Left kidney (tissue), 8 donors: ENCODE measurements at places on chromosomes 12 and 14.

GRCh38 chr14:99644723-99645544, at the start of gene HHIPL1:
TSS of gene HHIPL1 (plus strand) at chr14:99645129. CDS start at chr14:99645208, 79 bp downstream.
- no peak for DNase-seq

DNA sequence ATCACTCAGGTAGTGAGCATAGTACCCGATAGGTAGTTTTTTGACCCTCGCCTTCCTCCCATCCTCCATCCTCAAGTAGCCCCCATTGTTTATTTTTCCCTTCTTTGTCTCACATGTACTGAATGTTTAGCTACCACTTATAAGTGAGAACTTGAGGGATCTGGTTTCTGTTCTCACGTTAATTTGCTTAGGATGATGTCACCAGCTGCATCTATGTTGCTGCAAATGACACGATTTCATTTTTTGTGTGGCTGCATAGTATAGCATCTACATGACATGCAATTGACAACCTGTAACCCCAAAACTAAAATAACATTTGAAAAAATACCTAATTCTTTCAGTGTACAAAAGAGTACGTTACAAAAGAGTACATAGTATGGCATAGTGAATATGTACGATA, 254.0 kb upstream of the NOVA1 start:
- no peak for DNase-seq

DNA sequence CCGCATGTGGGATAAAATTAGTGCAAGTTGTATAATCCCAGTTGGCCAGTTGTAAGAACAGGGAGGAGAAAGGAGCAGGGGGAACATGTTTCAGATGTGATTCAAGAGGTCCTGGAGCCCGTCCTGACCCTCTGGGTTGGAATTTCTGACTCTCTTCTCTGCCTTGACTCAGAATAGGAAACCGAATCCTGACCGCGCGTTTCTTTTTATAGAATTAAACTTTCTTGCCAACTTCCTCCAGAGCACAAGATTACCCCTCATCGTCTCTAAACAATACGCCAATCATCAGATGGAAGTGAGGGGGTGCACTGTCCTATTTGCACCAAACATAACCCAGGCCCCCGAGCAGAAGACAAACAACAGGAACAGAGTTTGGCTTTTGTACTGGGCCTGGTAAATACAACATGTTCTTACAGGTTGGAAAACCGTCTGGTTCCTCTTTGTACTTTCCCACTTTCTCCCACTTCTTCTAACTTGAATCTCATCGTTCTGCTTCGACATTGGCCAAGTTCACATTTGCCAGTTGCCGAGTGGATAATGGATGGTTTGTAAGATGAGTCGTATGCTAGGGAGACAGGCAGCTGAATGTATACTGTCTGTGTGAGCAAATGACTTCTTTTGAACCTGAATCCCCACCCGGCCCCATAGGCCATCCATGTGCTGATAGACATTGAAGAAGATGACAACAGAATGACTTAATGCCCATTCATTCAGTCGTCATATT, 42.6 kb upstream of the MED13L start:
- no peak for DNase-seq

DNA sequence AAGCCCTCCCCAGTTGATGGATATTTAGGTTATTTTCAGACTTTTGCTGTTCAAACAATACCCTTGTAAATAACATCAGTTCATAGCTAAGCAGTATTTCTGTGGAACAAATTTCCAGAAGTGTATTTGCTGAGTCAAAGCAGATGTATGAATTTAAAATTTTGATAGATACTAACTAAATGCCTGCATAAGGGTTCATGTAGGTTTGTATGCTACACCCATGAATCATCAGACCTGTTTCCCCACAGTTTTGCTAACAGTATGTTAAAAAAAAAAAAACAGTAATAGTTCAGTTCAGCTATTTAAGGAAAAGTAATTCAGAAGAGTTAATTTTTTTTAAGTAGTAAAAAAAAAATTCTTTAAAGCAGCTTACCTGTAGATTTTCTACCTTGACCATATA, 236.1 kb upstream of the DIO2 start:
- no peak for DNase-seq

DNA sequence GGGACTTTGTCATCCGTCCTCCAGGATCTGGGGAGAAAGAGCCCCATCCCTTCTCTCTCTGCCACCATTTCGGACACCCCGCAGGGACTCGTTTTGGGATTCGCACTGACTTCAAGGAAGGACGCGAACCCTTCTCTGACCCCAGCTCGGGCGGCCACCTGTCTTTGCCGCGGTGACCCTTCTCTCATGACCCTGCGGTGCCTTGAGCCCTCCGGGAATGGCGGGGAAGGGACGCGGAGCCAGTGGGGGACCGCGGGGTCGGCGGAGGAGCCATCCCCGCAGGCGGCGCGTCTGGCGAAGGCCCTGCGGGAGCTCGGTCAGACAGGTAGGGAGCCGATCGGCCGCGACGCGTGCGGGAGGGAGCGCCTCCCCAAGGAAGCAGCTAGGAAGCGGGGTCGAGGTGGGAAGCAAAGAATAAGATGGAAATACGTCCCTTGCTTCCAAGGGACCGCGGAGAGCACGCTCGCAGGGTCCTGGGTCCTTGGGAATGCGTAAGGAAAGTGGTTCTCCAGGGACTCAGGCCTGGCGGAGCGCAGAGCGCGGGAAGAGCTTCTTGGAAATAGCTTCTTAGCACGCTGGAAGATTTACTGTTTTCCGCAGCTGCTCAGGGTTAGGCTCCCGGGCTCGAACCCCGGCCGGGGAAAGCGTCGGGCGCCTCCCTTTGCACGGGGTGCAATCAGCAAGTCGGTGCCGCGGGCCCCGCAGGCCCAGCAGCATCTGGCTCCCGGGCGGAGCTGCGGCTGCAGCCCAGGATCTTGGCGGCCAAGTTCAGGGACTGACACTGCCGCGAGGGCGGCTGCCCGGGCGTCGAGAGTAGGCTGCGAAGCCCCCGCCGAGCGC, 457 bp downstream of the SOCS2 start:
- DNase-seq, result no peak

- peak; percentile 48 for DNase-seq
Measured at GRCh38 chr14:85535991-85536832, 6.3 kb downstream of the FLRT2 start.

DNA sequence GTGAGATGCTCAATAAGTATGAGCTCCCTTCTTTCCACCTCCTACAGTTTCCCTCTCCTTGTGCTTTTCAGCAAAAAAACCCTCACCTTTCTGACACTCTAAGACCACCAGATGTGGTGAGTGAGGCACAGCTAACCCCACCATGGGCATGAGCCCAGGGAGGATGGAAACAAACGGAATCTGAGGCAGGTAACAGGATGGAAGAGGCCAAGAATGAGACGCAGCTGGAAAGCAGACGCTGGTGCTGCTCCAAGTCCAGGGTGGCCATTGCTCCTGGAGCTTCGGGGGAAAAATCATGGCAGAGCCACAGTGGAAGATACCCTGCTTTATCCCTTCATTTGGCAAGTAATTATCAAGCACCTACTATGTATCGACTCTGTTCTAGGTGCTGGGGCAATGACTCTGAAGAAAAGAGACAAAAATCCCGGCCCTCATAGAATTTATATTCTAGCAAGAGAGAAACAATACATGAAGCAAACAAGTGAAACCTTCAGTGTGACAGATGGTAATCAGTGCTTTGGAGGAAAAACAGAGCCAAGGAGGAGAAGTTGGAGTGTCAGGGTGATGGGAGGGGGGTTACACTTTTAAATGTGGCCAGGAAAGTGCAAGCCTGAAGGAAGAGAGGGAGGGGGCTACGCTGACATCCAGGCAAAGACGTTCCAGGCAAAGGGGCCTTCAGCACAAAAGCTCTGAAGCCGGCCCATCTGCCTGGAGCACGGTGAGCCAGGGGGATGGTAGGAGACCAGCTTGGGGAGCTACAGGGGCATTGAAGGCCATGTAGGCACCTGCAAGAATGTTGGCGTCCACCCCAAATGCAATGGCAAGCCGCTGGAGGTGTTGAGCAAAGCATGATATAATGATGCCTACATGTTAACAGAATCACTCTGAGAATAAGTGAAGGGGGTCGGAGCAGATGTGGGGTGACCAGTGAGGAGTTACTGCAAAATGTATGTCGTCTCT, 154.2 kb downstream of the DPF3 start:
- no peak for DNase-seq

- no peak for DNase-seq
Measured at GRCh38 chr12:94172973-94173372, 24.6 kb downstream of the PLXNC1 start.

DNA sequence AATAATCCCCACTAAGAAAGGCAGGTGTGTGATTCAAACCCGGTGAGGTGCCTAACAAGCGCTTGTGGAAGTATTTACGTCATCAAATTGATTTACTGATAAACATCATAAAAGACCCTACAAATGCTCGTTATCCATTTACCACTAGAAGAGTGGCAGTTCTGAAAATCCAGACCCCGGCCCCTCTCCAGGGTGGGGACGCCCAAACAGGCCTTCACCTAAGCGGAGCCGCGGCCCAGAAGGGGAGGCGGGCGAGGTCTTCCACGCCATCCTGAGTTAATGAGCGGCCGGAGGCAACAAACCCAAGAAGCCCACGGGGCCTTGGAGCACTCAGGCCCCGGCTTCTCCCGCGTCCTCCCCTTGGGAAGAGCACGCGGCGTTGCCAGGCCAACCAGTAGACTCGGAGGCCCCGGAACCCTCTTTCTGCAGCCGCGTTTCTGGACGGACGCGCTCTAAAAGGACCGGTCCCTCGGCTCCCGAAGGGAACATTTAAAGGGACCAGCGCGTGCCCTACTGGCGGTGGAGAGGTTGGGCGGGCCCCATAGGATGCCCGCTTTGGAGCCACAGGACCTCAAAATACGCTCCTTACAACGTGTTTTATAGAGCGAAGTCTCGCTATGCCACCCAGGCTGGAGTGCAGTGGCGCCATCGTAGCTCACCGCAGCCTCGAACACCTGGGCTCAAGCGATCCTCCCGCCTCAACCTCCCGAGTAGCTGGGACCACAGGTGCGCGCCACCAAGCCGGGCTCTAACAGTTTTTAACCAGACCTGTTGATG, 3.5 kb downstream of the PTPN21 start:
- peak; percentile 87 for DNase-seq

GRCh38 chr14:103074729-103075367, 9.2 kb upstream of the LBHD2 start:
- DNase-seq, result no peak

GRCh38 chr12:3432176-3432742, 58.7 kb upstream of the PRMT8 start:
- DNase-seq, result no peak

DNA sequence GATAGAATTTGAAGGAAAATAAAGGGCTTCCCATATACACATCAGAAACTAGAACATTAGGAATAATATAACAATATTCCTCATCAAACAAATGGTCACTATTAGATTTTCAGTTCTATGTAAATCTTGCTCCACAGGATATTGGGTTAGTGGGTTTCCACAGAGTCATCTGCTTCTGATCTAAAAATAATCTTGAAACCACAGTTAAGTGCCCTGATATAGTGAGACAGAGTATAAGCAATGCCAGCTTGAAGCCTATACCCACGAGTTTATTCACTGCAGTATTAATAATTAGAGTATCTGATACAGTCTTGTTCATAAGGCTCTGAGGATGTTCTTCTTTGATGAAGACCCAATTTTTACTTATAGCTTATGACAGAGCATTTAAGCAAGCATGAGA, 74.5 kb upstream of the ATF7IP start:
- no peak for DNase-seq

- peak; percentile 83 for DNase-seq
Measured at GRCh38 chr12:54398995-54399793, 14.7 kb upstream of the ZNF385A start.

- no peak for DNase-seq
Measured at GRCh38 chr14:69986336-69986735, 107.1 kb downstream of the SMOC1 start.

GRCh38 chr14:73973497-73973896, 23.4 kb downstream of the COQ6 start:
- DNase-seq, result no peak

DNA sequence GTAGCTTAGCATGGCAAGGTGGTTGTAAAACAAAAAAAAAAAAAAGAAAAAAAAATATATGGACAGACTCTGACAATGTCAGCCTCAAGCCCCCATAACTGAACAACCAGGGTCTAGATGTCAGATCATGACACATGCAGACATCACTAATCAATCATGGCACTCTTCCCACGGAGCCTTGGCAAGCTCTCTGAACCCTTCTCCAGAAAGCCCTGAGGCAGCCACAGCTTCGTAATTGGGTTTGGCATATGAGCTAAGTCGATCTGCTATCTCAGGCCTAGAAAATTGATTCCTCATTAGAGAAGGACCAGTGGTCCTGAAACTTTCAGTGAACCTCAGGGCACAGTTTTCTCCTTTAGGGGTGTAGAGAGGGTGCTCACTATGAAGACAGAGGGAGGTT, 112.2 kb downstream of the GPR135 start:
- DNase-seq, result no peak

- DNase-seq, result no peak
Measured at GRCh38 chr12:85253853-85254252, 26.2 kb upstream of the ALX1 start.

DNA sequence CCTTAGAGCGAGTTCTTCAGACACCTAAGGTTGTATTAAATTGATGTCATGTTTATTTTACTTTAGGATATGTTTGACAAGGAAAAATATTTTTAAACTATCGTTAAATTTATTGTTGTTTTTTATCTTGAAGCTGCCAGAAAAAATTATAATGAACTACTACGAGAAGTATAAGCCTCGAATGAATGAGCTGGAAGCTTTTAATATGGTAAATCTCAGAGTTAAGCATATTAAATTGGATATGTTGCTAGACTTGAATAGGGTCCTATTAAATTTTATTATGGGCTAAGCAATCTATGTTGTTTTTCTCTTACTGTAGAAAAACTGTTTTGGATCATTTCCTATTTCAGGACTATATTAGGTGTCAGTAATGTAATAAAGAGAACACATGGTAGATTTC, 118.2 kb downstream of the METTL25 start:
- no peak for DNase-seq

- no peak for DNase-seq
Measured at GRCh38 chr14:65214741-65215140, 112.4 kb upstream of the MAX start.

DNA sequence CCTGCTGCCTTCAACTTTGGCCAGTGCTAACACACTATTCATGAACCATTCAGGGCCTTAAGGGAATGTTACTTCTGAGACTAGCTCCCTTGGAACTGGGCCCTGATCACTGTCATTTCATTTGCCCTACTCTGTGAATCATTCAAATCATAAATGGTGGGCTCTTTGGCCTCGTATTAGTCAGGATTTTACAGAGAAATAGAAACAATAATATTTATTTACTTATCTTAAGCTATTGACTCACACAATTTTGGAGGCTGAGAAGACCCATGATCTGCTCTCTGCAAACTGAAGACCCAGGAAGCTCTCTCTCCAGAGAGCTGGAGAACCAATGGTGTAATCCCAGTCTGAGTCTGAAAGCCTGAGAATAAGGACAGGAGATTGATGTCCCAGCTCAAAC, 398.5 kb downstream of the LRIG3 start:
- DNase-seq, result no peak

- DNase-seq, result no peak
Measured at GRCh38 chr12:3117144-3117581, 40.0 kb downstream of the TSPAN9 start.
